ENCODE measurements at places on chromosomes 4 and X. TPM values are rescaled to one million over a fixed set of nuclear protein-coding genes. Genes with fewer than 3 reads are reported as not detected.
A peak's percentile ranks its signal among the peaks of the same experiment; 100 is the strongest.

DNA sequence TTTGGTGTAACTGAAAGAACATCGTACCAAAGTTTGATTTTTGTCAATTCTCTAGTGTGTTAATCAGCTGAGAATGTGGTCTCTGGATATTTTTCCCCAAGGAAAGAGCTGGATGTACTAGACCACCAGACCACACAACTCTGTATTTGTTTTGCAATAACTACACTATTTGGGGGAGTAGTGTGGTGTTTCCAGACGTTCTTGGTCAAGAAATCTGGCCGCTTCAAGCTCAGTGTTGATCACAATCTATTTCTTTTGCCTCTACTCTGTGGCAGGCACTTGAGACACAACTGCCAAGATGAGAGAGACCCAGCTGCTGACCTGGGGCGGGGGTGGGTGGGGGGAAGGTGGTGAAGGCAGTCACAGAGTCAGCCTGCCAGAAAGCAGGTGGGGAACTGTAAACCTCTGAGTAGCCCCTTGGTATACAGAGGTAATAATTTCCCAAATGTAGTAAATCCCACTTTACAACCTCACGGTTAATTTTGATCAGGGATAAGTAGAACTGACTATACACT lies 30.6 kb downstream of the PTTG2 start:
- DNase-seq, result no peak

DNA sequence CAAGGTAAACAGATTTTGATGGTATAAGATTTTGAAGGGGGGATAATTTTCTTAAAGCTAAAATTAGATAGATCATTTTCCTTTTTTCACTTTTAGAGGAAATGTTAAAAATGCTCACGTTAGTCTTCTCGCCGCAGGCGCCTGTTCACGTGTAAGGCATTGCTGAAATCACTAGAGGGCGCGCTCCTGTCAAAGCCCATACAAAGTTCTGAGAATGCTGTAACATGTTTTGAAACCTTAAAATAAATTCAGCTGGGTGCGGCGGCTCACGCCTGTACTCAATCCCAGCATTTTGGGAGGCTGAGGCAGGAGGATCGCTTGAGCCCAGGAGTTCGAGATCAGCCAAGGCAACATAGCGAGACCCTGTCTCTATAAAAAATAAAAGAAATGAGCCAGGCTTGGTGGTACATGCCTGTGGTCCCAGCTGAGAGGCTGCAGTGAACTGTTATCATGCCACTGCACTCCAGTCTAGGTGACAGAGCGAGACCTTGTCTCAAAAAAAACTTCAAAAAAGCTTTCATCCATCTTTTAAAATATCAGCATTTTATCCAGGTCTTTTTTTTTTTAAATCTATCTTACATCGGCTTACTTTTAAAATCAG lies 138.0 kb downstream of the RBMX2 start:
- DNase-seq, result peak; percentile 45

GRCh38 chr4:148044089-148044911 lies 312.4 kb downstream of the ARHGAP10 start:
- DNase-seq, result peak; percentile 87

- no peak for DNase-seq
Measured at GRCh38 chr4:87601361-87601760, 7.0 kb upstream of the DSPP start.

- no peak for DNase-seq
Measured at GRCh38 chr4:97998203-97998602, 145.1 kb downstream of the STPG2 start.

- no peak for DNase-seq
Measured at GRCh38 chrX:71225009-71225408, 2.0 kb downstream of the GJB1 start.

Gene ITIH6
- total RNA-seq, result not detected

DNA sequence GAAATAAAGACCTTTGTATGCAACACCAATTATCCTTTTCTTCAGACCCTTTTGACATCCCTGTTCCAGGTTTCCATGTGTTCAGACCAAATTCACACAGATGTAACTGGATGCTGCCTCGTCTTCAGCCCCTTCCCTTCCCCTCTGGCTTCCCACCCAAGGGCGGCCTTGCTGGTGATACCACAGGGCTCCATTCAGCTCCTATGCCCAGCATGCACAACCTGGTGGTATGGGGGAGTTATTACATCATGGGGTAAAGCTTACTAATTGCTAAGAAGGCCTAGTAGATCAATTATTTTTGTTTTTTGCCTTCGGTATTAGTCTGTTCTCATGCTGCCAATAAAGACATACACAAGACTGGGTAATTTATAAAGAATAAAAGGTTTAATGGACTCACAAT lies 317.0 kb upstream of the CXXC4 start:
- no peak for DNase-seq

DNA sequence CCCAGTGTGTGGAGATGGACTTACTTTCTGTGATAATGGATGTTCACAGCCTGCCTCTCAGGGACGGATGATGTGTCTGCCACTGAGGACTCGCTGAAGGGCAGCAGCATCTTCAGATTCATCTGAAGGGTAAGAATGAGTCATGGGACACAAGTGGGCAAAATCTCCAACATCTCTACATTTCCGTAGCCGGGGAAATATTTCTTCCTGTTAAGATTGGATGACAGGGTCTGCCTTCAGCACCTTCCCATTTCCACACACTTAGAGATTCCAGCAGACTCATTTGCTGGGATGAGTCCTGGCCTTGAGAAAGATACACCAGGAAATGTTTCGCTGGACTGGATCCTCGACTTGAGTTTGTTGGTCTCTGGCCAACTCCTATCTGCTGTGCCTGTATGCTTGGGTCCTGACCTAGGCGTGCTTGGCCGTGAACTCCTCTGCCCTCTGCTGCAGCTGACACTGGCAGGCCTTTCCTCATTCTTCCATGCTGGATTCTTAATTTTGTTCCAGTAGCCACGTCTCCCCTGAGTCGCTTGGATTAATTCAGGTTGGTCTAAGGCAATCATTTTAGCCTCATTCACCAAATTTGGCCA lies 46.5 kb upstream of the SOD3 start:
- no peak for DNase-seq

- DNase-seq, result no peak
Measured at GRCh38 chr4:602559-602942, 22.8 kb upstream of the PDE6B start.

Gene LRCH2
- total RNA-seq, result 7.9 TPM

Gene SOX3
- not detected for total RNA-seq

Gene PCSK1N
- 4.8 TPM for total RNA-seq

Gene MGARP
- total RNA-seq, result 1.7 TPM

Gene PRRG1
- 12.0 TPM for total RNA-seq

Gene GPAT3
- total RNA-seq, result 33.5 TPM

DNA sequence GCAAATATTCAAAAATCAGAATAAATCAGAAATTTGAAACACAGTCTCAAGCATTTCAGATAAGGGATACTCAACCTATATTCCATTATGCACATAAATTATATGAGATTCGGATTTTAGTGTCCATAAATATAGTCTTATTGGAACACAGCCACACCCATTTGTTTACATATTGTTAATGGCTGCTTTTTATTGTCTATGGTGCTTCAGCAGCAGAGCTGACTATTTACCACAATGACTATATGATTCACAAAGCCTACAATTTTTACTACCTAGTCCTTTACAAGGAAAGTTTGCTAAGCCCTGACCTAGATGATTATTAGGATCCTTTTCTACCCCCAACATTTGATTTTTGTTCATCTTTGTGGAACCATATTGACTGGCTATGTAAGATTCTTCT lies 63.9 kb downstream of the IL1RAPL1 start:
- DNase-seq, result no peak

DNA sequence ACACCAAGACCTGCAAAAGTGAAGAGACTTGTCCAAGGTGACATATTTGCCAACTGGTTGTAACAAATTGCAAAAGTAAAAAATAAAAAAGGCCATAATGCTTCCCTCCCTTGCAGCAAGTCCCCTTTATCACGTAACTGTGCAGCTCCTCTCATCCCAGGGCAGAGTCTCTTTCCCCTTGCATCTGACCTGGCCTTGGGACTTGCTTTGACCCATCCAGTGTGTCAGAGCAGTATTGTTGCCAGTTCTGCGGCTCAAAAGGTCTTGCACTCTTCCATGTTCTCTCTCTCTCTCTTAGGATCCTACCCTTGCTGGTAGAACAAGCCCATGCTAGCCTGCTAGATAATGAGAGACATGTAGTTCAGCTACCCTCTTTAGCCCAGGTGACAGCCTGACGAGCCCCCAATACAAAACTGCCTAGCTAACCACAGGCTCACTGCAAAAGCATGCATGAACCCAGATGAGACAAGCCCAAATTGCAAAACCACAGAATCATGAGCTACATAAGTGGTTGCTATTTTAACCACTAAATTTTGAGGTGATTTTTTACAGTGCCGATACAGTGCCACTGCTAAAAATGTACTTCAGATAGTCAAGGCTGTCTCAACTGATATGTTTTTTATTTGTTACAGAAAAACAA lies 289.5 kb upstream of the PPARGC1A start:
- DNase-seq, result no peak

GRCh38 chr4:154487145-154487544 lies 4.5 kb downstream of the DCHS2 start:
- DNase-seq, result no peak

Gene GPC4
- total RNA-seq, result 9.3 TPM

GRCh38 chr4:8437281-8437680 lies 3.2 kb downstream of the ACOX3 start:
- DNase-seq, result peak; percentile 66

GRCh38 chr4:67721315-67721769 lies 20.4 kb upstream of the UBA6 start:
- DNase-seq, result no peak

DNA sequence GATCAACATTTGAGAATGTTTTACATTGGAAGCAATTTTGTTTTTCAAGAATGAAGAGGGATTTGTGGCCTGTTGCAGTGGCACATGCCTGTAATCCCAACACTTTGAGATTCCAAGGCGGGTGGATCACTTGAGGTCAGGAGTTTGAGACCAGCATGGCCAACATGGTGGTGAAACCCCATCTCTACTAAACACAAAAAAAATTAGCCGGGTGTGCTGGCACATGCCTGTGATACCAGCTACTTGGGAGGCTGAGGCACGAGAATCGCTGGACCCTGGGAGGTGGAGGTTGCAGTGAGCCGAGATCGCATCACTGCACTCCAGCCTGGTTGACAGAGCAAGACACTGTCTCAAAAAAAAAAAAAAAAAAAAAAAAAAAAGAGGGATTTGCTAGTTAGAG lies 127.8 kb downstream of the RPA4 start:
- no peak for DNase-seq

DNA sequence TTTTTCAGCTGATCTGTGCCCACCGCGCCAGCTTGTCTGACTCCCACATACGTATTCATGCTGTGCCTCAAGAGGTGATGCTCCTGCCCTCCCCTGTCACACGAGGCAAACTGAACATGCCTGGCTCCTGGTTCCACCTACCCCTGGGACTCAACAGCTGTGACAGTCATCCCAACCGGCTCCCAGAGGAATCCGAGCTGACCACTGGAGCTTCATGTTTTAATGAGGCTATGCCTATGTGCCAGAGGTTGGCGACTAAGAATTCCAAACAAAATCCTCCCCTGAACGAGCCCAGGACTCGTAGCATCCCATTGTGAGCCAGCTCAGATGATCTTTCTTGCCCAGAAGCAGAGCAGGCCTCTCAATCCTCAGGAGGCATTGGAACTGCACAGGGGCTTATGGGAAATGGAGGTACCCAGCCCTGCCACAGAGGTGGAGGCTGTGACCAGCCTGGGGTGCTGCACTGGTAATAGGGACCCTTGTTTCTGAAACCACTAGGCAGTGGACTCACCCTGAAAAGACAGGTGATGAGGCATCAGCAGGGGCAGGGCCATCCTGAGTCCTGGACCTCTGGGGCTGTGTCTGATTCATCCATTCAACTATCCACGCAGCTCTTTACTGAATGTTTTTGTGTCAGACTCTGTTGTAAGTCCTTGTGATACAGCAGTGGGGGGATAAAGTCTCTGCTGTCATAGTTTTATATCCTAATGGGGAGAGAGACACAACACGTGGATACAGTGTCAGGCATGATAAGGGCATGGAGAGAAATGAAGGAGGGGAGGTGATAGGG lies 325.0 kb downstream of the EVC2 start:
- no peak for DNase-seq

GRCh38 chr4:176259330-176260090 lies 9.5 kb downstream of the ASB5 start:
- no peak for DNase-seq

DNA sequence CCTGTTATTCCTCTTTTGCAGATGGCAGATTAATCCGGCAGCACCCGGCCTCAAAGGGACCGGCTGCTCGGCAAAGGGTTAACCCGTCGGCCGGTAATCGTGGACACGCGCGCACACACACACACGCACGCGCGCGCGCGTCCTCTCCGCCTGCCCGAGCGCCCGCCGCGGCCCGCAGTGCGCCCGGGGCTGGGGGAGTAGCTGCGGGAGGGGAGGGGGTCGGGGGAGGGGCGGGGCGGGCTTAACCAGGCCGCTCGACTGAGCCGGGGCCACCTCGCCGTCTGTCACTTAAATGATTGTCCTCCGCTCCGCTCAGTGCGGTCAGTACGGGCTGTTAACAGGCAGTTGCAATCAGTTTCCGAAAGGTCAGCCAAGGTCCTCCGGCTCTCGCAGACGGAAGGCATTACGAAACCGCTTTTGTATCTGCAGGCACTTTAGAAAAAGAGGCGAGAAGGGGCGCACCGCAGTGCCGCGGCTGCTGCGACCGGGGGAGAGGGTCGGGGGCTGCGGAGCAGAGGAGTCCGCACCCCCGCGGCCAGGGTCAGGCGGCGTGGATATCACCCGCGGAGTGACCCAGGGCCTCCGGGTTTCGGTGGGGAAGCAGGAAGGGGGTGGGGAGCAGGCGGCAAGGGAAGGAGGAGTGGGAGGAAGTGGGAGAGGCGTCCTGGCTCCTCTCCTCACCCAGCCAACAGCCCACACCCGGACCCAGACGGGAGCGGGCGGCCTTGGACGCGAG lies 57.3 kb upstream of the BCOR start:
- DNase-seq, result peak; percentile 90

DNA sequence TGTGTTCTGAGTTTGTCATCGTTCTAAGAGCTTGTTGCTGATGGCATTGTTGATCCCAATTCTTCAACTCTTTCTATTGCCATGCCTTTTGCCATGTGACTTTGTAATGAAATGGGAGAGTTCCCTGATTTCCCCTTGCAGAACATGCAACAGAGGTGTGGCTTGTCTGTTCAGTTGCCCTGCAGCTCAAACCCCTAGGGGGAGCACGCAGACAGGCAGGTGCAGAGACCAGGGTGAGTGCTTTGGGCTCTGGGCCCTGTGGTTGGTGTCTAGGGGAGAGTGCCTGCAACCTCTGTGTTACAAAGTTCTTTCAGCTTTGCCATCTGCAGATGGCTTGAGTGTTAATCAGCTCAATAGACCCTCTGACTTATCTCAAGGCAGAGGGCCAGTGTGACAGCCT lies 332.7 kb downstream of the MID1IP1 start:
- no peak for DNase-seq

Gene SPANXD
- not detected for total RNA-seq

GRCh38 chr4:6910340-6910959 lies 824 bp downstream of the TBC1D14 start:
- no peak for DNase-seq

DNA sequence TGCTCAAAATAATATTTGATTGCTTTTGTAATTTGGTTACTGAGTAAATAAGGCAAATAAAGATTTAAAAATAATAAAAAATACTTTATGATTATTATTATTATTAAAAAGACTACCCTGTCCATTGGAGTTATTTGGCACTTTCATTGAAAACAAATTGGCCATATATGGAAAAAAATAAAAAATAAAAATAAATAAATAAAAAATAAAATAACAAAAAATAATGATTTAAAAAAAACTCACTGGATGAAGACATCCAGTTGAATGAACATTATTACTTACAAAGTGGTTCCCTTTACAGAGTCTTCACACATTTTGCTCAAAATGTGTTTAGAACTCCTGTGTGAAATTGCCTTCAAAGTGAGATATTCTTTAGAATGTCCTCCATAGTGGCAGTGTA lies 141.3 kb upstream of the ANXA3 start:
- DNase-seq, result no peak

All from right cardiac atrium (tissue), 5 donors.